ENCODE measurements at places on chromosomes 16 and 17.

GRCh38 chr16:80500116-80500859 lies 40.5 kb upstream of the DYNLRB2 start:
- no peak for DNase-seq

- DNase-seq: no peak
These were observed 42.3 kb downstream of the WSB1 start for GRCh38 chr17:27336184-27336583.

DNA sequence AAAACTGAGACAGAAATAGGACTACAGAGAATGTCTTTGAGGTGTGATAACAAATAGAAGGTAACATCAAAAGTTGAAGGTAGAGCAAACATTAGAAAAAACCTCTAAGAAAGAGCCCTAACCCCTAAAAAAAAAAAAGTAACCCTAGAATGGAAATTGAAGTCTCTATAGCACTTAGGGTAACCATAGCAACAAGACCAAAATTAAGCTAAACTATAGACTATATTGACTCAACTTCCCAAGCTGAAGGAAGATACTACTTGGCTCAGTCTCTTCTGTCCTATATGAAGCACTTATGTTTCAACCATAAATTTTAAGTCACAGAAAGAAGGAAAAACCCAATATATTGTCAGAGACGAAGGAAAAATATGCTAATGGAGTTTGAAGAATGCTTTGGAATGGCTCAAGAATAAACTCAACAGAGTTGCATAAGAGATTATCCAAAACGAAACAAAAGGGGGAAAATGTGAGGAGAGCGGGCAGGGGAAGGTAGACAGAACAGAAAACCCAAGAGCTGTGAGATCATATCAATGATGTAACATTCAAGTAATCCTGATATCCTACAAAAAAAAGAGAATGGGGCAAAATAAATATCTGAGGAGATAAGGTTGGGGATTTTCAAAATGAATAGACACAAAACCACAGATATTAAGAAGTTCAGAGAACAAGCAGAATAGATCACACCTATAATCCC lies 88.4 kb downstream of the USP32 start:
- no peak for DNase-seq

- peak; percentile 43 for DNase-seq
These were observed 273.8 kb downstream of the C16orf95 start for GRCh38 chr16:87043231-87044031.

GRCh38 chr16:1331712-1332617 lies 1.5 kb upstream of the BAIAP3 start:
- peak; percentile 44 for DNase-seq

DNA sequence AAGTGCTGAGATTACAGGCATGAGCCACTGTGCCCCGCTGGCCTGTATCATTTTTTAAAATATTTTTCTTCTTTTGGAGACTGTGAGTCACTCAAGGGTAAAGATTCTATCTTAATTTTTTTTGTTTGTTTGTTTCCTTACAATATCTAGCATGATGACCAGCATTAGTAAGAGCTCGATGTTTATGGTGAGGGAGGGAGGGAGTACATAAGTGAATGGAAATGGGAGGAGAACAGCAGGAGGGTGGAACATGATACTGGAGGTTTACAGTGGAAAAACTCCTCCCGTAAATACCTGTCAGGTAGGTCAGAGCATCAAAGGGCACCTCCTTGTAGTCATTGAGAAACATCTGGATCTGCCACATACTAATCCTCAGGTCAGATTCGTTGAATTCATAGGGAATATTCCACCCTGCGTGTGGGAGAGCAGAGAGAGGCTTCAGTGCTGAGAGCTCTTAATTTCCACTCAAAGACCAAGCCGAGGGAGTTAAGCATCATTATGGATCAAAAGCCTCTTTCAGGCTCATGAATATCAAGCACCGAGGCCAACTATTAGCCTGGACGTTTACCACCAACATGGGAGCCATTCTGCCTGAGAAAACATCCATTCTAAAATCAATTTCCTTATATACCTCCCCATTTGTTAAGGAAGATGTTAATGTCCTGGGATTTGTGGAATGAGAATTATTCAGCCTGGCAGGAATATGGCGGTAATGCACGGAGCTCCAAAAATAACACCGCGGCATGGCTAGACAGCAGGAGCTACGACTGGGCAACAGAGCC lies 51.8 kb downstream of the LYRM1 start:
- DNase-seq: no peak

DNA sequence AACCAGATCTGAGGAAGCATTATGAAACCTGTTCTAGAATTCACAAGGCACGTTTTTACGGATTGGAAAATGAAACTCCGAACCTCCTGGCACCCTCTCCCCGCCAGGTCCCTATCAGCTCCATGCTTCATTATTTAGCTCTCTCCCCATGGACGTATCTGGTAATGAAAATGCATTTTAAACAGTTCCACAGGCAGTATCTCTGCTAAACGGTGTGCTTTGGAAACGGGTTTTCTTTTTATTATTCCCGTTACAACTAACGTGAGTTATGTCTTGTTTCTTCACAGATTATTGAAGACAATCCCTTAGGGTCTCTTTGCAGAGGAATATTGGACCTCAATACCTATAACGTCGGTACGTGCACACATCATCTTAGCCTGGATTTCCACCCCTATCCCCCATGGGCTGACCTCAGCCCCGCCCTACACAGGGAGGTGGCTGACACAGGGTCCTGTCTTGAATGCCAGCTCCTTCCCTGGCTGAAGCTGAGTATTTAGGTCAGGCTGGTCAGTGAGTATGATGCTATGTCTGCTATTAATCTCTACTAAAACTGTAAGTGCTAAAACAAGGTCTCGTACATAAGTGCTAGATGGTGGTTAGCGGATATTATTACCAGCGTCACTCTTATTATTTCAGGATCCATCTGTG lies 82.9 kb downstream of the SDR42E1 start:
- no peak for DNase-seq

DNA sequence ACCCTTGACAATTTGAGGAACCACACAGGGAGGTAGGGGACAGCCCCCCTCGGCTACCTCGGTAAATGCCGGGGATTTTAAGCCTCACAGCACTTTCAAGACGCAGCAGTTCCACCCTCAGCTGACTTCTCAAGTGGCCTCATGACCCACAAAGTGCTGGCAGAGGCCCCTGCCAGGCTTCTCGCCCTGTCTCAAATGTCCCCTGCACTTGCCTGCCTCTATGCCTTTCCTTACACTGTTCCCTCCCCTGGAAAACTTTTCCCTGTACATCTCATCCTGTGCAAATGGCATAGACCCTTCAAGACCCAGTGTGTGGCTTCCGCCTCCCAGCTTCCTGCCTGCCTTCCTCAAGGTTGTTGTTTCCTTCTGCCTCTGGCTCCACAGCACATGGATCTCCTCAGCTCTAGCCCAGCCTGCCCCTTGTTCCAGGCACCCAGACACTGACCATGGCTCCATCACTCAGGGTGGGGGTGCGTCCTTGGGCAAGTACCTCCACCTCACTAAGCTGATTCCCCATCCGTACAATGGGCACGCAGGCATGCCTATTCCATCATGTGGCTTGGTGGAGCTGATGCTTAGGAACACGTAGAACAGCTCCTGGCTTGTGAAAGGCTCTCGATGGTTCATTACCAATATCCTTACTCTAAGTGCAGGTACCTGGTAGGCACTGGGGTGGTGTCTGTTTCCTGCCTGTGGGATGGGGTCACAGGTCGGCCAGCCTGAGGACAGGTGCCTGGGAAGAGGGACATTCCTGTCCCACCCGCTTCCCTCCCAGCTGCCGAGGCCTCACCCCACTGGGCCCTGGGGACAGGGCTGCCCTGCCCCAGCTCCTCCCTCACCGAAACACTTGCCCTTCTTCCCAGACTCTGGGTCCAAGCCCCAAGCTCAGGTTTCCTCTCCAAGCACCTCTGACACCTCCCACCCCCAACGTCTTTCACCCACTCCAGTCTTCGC lies 24.0 kb downstream of the MMP15 start:
- DNase-seq: no peak

- DNase-seq: no peak
These were observed 50.4 kb downstream of the LITAF start for GRCh38 chr16:11536104-11536866.

- no peak for DNase-seq
These were observed 123.9 kb downstream of the KCNJ12 start for GRCh38 chr17:21500064-21500463.

DNA sequence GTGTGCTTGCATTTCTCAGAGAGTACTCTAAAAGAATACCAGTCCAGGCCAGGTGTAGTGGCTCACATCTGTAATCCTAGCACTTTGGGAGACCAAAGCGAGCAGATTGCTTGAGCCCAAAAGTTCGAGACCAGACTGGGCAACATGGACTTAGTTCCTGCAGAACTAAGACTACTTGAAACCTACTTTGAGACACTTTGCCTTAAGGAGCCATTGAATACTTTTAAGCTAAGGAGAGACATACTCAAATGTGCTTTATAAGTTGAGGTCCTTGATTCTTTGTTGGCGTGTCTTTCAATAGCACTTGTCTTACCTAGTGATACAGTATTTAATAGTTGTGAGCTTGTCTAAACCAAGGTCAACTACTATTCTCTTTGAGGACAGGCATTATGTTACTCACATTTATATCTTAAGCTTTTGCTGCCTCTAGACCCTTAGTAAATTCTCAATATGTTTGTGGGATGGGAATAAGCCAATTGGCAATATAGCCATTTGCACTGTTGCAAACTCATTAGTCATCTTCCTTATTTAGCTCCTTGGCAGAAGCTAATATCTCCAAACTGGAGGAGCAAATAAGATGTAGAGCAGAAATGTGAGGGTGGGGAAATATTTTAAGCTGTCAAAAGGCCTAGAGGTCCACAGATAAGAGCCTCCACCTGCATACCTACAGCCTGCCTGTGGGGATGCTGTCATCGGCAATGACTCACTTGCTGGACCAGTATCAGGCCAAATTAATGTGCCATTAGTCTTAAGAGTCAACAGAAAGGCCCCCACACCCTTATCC lies 16.3 kb downstream of the SCPEP1 start:
- DNase-seq: peak; percentile 58

GRCh38 chr17:80822021-80822699 lies 169.5 kb upstream of the CHMP6 start:
- no peak for DNase-seq

DNA sequence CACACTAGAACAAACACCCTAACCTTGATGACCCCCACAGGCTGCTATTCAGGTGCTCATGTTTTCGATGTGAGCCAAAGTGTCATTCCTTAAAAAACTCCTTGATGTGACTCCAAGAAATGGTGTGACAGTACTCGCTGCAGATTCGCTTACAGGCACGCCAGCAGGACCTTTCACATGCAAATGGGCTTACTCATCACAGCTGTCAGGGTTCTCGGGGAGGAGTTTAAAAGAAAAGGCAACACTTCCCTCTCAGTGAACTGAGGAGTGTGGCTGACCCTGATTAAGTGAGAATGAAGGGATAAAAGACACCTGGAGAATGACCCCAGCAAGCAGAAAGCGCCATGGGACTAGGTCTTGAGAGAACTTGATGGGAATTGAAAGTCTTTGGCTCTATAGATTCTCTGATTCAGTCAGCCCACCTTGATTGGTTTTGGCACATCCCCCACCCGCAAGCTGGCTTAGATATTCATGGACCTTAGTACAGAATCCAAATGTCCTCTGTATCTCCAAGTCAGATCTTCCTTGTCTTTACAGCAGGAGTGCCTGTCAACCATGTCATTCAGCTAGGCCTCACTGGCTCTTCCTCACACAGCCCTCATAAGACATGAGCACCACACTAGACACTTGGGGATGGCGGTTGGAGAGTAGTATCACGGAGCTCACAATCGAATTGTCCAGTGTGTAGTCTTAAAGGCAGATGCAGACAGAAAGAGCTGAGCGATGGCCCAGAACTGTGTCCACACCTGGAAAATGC lies 82.6 kb downstream of the HIC1 start:
- DNase-seq: peak; percentile 23

DNA sequence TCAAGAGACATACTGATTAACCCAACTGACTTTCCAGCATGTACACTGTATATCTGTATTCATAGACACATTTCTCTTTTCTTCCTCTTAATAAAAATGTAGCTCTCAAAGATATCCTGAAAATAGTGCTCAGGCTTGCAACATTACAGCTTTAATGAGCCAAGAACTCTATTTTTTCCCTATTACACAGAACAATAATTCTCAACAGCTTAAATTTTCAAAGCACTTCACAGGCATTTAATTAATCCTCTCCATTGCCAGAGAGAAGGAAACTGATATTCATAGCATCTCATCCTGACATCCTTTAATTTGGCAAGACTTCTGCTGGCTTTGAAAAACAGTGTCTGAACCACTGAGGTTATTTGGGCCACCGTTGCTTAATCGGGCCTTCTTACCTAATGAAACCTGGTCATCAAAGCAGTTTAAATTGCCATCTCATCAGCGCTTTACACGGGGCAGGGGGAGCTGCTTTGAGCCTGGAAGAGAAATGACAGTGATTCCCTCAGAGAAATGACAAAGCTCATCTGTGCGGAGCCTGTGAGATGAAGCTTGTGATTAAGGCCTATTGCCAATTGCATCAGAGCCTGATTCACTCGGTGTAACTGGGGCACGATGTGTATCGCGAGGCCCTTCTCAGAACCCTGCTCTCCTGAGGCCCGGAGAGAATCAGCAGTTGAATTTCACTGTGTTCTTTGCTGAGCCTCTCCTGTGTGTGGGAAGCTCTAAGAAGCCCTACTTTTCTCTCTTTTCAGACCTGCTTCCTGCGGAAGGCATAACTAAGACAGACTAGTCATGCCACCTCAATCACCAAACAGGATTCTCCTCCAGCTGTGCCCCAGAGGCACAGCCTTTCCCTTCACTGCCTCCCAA lies 8.5 kb upstream of the SIAH1 start:
- DNase-seq: no peak

- DNase-seq: peak; percentile 59
These were observed 19.0 kb downstream of the KCNG4 start for GRCh38 chr16:84220851-84221250.

DNA sequence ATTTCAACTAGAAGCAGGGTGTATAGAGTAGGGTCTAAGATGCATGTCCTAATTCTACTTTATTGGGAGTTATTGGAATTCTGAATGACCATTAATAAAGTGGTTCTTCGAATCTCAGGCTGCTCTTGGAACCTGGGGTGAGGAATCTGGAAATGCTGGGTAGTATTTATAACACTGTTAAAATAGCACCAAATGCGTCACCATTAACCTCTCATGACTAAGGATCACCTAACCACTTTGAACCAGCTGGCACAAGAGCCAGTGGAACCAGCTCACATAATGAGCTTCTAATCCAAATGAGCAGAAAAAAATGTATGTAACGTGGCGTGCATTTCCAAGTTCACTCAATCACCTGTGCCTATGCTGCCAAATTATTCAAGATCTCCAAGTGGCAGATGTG lies 281.7 kb downstream of the GRIN2A start:
- DNase-seq: no peak

- no peak for DNase-seq
These were observed 806 bp downstream of the IFT140 start for GRCh38 chr16:1610899-1611632.

GRCh38 chr17:48393283-48393682 lies 36.7 kb downstream of the SKAP1 start:
- no peak for DNase-seq

GRCh38 chr16:495127-495748 lies 32.3 kb upstream of the CAPN15 start:
- peak; percentile 51 for DNase-seq

GRCh38 chr17:74738051-74738996 lies 1.3 kb downstream of the RAB37 start:
- no peak for DNase-seq

GRCh38 chr16:83338138-83338537 lies 469.6 kb upstream of the HSBP1 start:
- DNase-seq: no peak

- no peak for DNase-seq
These were observed 3.6 kb downstream of the CRAMP1 start for GRCh38 chr16:1615761-1616160.

Measured in NCI-H226 (cell line).